CD8-positive, alpha-beta memory T cell (primary cell): ENCODE measurements at places on chromosomes 12 and 14. TPM values are rescaled to one million over a fixed set of nuclear protein-coding genes. Genes with fewer than 3 reads are reported as not detected.

DNA sequence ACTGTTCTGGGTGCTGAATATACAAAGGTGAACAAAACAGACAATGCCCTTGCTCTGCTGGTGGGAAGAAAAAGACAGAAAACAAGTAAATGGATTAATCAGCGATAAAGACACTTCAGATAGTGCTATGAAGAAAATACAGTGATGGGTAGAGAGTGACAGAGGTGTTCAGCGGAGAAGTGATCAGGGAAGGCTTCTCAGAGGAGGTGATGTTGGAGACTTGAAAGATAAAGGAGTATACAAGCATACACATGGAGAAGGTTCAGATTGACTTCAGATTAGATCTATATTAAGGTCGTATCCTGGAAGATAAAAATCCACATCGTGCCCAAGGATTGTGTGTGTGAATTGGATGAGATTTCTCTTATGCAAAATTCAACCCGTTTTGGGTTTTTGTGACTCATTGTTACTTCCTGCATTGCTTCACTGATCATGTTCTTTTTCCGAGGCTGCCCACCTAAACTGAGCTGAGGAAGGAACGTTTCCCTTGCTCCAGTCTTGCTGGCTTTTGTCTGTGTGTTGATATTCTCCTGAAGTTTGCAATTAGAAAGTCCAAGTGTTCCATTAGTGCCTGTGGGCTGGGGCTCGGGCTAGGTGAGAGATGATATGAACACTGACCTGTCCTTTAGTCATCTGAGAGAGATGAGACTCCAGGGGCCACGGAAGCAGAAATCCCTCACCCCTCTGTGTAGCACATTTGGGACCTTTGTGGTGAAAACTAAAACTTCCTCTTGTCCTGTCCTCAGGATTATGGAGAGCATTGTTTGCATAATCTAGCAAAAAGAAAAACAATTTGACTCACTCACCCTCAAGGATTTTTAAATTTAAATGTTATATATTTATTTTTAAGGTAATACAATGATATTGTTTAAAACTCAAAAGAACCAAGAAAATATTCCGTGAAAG lies 27.6 kb downstream of the PLXNC1 start:
- no peaks in the 10 kb centered on the region for H3K27me3 ChIP-seq
- H3K4me1 ChIP-seq, result peaks cover 36% of the 10 kb centered on the region
- no peak overlapping the region for H3K4me3 ChIP-seq
- H3K36me3 ChIP-seq, result no peaks in the 10 kb centered on the region
- no peak overlapping the region for H3K27ac ChIP-seq
- no peak for DNase-seq

Gene JPH4
- 1.8 TPM for total RNA-seq

GRCh38 chr14:99468081-99468480 lies 12.6 kb downstream of the SETD3 start:
- no peaks in the 10 kb centered on the region for H3K27me3 ChIP-seq
- no peak overlapping the region for H3K4me3 ChIP-seq
- no peak overlapping the region for H3K27ac ChIP-seq
- no peak for DNase-seq
- H3K36me3 ChIP-seq, result peaks cover 18% of the 10 kb centered on the region
- peaks cover 4% of the 10 kb centered on the region for H3K4me1 ChIP-seq

DNA sequence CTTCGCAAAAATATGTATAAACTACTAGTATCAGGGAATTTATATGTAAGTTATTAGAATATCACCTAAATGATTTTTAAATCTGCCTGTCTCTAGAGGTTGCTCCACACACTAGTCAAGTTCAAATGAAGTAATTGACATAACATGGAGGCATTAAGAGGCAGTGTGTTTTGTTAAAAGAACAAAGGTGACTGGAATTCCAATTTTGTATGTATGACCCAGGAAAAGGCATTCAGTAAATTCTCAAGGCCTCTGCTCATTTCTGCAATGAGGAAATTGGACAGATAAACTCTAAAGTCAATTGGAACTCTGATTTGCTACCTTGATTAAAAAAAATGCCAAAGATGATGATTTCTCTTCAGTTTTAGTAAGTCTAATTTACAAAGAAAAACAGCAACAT lies 117.1 kb downstream of the NAV3 start:
- no peak overlapping the region for H3K4me3 ChIP-seq
- DNase-seq, result no peak
- no peaks in the 10 kb centered on the region for H3K27me3 ChIP-seq
- no peak overlapping the region for H3K27ac ChIP-seq
- H3K36me3 ChIP-seq, result no peaks in the 10 kb centered on the region
- no peaks in the 10 kb centered on the region for H3K4me1 ChIP-seq

DNA sequence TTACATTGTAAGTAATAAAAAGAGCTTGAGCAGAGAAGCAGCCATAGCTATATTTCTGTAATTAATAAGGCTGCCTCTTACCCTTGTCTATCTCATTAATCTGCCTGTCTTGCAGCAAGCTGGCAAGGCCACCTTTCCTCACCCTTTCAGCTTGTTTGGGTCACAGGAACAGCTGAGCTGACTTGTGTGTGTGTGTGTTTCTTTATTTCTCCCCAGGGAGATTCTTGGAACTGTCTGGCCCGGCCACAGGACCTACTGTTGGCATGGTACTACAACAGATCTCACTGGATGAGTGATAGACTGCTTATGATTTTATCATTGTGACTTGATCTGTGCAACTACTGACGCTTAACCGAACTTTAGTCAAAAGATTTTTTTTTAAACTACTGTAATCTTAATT lies 213.7 kb downstream of the SLC2A13 start:
- H3K4me3 ChIP-seq, result no peak overlapping the region
- no peaks in the 10 kb centered on the region for H3K36me3 ChIP-seq
- H3K27me3 ChIP-seq, result no peaks in the 10 kb centered on the region
- no peak for DNase-seq
- H3K27ac ChIP-seq, result no peak overlapping the region

DNA sequence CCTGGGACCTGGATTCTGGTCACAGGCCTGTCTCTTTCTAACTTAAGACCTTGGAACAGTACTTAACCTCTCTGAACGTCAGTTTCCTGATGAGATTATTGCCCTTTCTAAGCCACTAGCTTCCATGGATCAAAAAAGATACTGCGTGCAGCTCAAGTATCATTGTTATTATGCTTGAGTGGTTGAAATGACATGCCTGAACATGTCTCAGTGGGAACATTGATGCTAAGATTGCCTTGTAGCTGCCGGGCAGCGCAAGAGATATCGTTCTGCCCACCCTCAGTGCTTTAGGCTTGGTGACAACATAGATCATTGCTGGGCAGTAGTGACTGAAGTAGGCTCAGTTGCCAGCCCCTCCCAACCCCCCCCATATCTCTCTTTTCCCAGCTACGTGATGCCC lies 131.9 kb downstream of the SMOC1 start:
- no peak overlapping the region for H3K4me3 ChIP-seq
- DNase-seq, result no peak
- H3K27me3 ChIP-seq, result no peaks in the 10 kb centered on the region
- H3K36me3 ChIP-seq, result no peaks in the 10 kb centered on the region
- H3K4me1 ChIP-seq, result no peaks in the 10 kb centered on the region
- H3K27ac ChIP-seq, result no peak overlapping the region

DNA sequence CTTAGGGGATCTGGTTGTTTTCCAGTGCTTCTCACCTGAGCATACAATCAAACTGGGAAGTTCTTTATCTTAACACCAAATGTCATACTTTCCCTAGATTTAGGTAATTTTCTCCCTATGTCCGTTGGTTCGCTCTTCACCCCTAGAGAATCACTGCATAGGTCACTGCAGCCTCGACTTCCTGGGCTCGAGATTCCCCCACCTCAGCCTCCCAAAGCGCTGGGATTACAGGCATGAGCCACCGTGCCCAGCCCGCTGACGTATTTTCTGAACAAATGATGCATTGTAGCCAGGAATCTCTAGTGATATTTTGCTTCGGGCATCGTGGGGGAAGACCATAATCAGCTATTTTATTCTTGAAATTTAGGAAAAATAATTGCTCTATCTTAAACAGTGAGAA lies 1.1 kb upstream of the RPL41 start:
- peak overlapping the region; percentile 99 for H3K27ac ChIP-seq
- peaks cover 34% of the 10 kb centered on the region for H3K4me1 ChIP-seq
- DNase-seq, result no peak

DNA sequence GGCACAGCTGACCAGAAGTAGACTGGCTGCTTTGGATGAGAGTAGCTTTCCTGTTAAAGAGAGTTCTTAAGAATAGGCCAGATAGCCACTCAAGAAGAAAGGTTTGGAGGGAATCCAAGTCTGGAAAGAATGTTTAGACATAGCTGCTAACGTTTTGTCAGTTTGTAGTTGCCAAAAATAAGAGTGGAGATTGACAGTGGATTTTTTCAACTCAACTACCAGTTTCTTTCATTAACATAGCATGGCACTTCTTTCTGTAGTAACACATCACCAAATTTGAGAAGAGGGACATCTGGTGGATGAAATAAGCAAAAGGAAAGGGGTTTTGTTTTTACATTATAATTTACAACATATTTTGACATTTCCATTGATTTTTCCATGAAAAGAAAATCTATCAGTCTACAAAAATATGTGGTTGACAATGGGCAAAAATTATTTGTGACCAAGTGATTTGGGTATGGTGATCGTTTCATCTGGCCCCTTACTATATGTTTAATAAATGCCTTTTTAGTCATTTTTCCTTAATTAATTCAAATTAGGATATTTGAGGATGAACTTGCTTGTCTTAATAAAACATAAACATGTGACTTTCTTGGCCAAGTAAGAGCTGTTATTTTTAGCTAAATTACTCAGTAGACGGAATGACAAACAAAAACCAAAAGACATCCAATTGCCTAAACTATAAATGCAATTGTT lies 71.1 kb downstream of the PTPRR start:
- H3K36me3 ChIP-seq, result no peaks in the 10 kb centered on the region
- DNase-seq, result no peak
- no peak overlapping the region for H3K4me3 ChIP-seq
- H3K4me1 ChIP-seq, result no peaks in the 10 kb centered on the region
- H3K27me3 ChIP-seq, result no peaks in the 10 kb centered on the region

Gene IL25
- total RNA-seq, result not detected

DNA sequence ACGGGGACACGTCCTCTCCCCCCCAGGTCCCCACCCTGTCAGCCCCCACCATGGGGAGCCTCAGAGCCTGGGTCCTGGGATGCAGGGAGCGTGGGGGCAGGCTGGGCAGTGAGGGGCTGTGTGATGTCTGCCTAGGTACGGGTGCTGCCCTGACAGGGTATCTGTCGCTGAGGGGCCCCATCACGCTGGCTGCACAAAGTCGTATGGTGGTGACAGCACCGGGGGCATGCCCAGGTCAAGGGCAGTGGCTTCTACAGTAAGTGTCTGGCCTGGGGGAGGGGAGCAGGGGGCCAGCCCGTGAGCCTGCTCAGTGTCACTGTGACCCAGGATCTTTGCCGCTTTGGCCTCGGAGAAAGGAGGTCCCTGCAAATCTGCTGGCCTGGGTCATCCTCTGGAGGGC lies 23.3 kb downstream of the PAPLN start:
- no peak overlapping the region for H3K4me3 ChIP-seq
- no peak for DNase-seq
- no peaks in the 10 kb centered on the region for H3K4me1 ChIP-seq
- no peaks in the 10 kb centered on the region for H3K36me3 ChIP-seq
- no peak overlapping the region for H3K27ac ChIP-seq
